ENCODE measurements at places on chromosomes 12 and 14.

DNA sequence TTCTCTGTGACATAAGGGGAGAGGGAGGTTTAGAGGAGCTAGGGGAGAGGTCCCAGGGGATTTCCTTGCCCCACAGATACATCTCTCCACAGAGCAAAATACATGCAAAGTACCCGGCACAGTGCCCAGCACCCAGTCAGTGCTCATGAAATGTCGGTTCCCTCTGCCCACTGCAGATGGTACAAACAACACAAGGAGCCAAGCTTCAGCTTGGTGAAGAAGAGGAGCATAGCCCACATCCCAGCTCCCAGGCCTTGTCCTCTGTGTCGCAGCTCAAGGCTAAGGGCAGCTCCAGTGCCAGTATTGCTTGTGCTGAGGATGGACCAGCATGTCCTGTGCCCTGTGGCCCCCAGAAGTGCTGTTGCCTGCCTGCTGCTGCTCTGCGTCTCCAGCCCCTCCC is 35.0 kb upstream of the FKBP4 start:
- no peak for DNase-seq

DNA sequence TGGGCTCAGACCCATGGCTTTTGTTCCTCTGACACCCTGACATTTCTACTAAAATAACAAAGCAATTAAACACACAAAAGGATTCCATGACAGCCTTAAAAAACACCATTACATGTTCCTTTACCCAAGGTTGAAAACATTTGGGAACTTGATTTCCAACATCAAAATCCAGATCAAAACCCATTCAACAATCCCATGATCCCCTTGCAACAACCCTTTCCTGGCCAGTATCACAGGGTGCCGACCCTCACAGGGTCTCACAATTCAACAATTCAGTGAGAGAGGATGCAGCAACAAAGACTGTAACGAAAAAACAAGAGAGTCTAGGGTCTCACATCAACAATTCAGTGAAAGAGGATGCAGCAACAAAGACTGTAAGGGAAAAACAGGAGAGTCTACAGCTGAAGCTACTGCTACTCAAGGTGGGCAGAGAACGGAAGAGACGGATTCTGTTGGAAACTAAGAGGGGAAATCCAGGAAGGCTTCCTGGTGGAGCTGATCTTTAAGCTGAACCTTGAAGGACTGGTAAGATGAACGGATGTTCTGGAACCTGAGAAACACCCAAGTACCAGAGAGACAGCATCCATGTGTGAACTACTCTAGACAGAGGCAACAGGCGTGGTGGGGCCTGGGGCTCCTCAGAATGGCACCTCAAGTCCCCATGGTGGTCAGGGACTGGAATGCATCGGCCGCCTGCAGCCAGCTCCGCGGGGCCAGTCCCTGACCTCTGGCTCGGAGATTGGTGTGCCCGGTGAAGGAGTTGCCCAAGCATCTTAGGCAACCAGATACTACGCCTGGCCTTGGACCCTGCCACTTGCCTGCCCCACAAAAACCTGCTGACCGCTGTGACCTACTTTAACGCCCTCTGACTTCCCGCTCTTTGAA is 22.7 kb upstream of the ZFP36L1 start:
- DNase-seq = no peak

DNA sequence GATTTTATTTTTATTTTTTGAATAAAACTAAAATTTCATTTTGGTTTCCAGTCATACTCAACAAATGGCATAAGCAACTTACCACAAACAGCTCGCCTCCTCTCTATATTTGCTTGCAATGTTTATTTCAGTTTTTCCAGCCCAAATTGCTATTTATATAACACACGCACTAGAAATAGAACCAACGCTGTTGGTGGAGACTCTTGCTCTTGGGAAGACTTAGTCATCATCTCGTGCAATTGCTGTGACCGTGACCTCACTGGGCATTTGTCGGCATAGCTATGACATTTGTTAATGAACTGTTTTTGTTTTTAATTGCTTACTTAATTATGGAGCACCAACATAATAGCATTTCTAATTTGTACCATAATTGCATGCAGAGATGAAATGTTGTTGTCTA is 153.1 kb upstream of the OTX2 start:
- DNase-seq = no peak

DNA sequence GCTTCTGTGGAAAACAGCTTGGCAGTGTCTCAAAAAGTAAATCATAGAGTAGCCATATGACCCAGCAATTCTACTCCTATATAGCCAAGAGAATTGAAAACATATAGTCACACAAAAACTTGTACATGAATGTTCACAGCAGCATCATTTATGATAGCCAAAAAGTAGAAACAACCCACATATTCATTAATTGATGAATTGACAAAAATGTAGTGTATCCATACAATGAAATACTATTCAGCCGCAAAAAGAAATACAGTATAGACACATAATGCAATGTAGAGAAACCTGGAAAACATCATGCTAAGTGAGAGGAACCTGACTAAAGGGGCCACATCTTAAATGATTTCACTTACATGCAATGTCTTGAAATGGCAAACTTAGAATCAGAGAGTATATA is 326.6 kb downstream of the KCNH5 start:
- DNase-seq = no peak

GRCh38 chr12:30814295-30814655 is 59.5 kb upstream of the CAPRIN2 start:
- DNase-seq = no peak

DNA sequence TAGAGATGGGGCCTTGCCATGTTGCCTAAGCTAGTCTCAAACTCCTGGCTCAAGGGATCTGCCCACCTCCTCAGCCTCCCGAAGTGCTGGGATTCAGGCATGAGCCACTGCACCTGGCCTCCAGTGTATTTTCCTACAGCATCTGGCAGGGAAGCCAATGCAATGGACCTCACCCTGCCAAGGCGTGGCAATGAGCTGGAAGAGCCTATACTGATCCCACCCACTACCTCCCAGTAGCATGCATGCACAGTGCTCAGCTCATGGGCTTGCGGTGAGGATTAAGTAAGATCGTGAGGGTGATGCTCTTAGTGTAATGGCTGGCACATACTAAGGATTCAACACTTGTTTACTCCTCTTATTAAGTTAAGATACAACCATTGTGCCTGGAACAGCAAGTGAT is 69.7 kb downstream of the PHLDA1 start:
- DNase-seq = no peak

DNA sequence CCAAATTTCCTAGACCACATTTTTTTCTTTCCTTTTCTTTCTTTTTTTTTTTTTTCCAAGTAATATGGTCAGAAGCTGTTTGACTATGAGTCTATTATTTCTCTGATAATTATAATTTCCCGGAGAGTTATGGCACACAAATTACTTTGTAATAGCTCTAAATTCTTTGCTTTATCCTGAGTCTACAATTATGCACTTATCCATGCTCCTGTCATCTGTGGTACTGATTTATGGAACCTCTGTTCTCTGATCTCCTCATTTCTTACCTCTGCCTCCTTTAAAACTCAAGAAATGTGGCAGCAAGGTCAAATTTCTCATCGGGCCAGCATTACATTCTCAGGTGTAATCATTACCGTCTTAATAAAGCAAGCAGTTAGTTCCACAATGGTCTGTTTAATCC is 282.1 kb downstream of the PAWR start:
- DNase-seq = no peak

DNA sequence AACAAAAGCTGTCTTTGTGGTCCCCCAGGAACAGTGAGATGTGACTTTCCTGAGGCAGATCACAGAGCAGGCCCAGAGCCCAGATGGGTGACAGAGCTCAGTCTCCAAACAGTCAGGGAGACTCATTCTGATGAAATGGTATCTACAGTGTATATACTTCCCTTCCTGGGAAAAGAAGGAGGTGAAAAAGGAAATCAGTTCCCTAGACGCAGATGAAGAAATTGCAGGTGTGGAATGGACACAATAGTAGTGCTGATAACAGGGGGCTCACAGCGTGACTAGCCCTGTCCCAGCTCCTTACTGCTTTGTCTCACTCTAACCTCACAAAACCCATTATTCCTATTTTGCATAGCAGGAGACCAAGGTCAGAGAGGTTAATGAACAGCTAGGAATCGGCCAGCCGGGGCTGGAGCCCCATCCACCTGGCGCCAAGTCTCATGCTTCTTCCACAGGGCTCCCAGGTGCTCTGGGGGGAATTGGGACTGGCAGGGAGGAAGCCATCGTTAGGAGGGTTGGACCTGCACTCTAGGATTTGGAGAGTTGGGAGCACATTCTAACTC is 11.9 kb downstream of the KCNH3 start:
- DNase-seq = no peak

DNA sequence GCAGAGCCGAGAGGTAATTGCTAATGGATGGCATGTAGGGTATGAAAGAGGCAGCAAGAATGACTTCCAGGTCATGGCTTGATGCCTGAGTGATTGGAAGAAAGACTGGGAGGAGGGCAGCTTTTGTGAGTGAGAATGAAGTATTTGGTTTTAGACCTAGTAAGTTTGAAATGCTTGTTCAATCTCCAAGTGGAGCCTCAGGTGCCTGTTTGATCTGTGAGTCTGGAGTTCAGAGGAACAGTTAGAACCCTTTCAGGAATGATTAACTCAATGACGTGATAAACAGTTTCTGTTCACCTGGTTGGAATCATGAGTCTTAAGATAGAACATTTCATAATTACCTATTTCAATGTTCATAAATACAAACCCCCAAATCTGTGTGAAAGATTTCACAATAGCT is 10.4 kb downstream of the KCNJ8 start:
- no peak for DNase-seq

DNA sequence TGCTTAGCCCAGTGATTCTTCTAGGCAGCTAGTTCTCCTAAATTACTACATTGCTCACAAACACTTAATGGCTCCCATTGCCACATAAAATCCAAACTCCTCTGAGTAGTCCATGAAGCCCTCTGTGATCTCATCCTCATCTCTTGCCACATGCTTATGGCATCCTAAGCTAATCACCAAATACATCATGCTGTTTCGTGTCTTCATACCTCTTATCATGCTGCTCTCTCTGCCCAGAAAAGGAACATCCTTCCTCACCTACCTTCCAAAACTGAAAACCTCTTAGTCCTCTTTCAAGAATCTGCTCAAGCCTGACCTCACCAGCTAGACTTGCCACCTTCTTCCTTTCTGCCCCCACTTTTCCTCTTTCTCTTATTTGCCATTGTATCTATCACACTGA is 108.5 kb downstream of the DUSP6 start:
- peak; percentile 42 for DNase-seq

DNA sequence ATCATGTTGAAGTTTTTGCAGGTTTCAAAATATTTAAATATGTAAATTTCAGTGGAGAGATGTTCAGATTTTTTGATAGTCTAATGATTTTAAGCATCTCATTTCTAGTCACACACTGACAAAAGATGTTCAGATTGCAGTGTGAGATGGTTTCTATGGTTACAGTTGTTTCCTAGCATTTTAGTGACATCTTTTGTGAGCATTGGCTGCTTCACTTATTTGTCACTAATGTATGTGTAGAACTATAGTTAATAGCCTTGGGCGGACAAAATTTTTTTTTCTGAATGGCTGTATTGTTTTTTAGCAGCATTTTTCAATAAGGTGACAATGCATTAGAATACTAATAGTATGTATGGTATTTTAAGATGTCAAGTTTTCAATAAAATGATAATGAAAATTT is 315.6 kb upstream of the PRKD1 start:
- DNase-seq = no peak

DNA sequence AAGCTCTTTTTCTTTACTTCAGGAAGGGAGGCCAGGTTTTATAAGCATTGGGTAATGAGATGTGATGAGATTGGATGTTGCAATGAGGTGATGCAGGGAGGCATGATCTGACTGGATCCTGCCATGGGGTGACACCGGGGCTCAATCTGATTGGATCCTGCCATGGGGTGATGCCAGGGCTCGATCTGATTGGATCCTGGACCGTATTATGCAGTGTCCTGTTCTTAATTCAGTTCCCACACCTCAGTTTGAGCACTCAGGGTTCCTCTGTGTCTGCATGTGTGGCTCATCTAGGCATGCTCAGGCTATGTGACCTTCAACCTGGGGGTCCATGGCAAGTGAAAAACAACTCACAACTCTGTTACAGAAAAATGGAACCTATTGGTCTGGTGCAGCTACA is 166.4 kb downstream of the SLC15A4 start:
- DNase-seq = no peak

GRCh38 chr12:17976202-17976601 is 113.8 kb downstream of the RERGL start:
- peak; percentile 38 for DNase-seq

DNA sequence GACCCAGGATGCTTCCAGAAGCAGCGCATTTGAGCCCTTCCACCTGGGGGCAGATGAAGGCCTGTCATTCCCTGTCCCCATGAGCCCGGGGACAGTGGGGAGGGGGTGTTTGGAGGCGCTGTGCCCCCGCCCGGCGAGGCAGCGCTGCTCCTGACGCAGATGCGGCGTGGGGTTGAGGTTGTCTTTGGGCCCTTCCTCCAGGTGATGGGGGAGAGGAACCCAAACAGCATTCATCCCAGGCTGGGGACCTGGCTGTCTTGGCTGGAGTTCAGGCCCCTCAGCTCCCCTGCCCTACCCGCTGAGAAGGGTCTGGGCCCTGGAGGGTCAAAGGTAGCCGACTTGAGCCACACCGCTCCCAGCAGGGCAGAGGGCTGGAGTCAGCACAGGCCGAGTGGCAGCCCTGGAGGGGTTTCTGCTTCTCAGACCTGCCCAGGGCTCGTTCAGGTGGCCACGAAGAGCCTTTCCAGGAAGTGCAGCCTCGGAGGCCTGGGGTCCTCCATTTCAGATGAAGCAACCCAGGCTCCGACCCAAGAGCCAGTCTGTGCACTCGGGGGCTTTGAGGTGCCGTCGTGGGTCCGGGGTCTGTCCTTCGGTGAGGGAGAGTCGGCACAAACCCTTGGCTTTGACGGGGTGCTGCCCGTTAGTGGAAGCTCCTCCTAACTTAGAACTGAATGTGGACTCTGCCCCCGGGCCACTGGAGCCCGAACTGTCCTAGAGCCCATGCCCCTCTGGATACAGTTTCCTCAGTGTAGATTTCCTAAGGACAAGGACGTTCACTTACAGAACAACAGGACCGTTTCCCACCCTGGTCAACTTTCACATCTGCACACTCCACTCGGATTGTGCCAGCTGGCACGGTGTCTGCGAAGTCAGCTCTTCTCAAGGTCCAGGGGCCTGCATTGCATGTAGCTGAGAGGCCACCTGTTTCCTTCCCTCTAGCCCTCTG is 16.1 kb downstream of the ACADS start:
- no peak for DNase-seq

DNA sequence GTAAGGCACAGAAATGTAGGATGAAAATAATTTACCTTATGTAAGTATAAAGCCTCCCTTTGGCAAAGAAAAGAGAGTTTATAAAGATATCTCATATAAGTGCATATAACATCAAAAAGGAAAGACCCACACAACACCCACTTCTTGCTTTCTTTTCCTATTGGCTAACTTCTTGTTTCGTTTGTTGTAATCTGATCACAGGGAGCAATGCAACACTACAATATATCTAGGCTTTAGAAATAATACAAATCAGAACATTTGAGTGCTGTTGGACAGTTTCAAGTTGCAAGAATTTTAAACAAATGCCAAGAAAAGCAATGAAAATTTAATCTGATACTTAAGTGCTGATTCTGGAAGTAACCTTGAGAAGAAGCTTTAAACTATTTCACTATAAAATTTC is 1.3 kb downstream of the FGD6 start:
- DNase-seq = peak; percentile 62
